ENCODE measurements at places on chromosomes 13 and 19.

DNA sequence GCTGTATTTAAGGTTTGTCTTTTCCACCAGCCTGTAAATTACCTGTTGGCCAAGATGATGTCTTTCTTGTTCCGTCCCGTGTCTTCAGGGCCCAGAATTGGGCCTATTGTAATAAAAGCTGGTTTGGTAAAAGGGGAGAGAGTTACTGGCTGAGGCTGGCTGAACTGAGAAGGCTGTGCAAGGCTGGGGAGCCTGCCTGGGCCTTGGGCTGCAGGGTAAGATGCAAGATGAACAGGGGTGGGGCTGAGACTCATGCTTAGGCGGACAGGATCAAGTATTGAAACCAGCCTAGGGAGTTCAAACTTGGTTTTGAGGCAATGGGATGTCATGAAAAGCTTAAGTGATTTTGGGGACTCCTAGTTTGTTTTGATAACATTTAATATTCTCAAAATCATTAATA is 142.3 kb downstream of the PCCA start:
- no peak for DNase-seq

- no peak for DNase-seq
Observed at GRCh38 chr19:34539396-34539795, 57.8 kb downstream of the WTIP start.

- peak; percentile 78 for DNase-seq
Observed at GRCh38 chr19:14786421-14786851, 8.1 kb upstream of the ADGRE2 start.

GRCh38 chr13:99172951-99173350 is 27.7 kb upstream of the UBAC2 start:
- DNase-seq: no peak

- peak; percentile 13 for DNase-seq
Observed at GRCh38 chr13:40922437-40923040, 96.6 kb downstream of the ELF1 start.

DNA sequence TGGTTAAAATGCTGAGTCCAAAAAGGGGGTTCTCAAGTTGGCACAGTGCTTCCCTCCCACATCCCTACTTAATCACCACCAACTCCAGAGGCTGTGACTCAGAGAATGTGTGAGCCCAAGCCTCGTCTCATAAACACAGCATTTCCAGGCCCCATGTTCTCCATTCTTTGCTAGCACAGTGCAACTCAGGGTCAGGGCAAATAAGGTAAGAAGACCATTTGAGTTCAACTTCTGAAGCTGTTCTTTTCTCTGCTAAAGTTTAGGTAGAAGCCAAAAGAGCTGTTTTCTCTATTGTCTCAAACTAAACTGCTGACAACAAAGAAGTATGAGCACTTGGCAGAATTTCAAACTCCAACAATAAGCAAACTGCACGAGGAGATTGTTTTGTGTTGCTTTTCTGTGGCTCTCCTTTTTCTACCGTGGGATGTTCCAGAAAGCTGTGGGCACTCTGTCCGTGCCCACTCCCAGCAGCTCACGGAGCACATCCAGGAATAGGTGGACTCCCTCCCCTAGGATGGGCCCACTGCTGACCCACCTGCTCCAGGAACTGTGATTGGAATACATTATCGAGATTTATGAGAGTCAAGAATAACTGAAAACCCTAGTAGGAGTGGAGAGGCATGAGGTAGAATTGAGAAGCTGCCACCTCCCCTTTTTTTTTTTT is 494.3 kb downstream of the COG6 start:
- DNase-seq: no peak

- no peak for DNase-seq
Observed at GRCh38 chr13:30900952-30901749, 4.9 kb upstream of the MEDAG start.

DNA sequence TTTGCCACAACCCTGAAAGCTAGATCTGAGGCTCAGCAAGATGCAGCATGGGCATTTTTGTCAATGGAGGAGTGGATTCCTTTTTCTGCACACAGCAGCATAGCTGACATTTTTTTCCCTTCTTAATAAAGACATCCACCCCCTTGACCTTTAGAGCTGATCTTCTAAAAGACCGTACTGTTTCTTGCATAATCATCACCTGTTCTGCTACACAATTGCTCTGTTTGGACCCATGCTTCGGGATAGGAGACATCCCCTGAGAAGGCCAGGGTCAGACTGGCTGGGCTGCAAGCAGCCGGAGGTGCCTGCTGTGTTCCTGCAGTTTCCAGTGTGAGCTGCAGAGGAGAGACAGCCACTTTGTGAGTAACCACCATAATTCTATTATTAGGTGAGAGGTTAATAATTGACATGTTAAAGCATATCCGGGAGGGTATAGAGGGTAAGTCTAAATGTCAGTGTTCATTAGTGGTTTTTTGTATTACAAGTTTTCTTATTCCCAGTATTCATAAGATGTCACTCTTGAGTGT is 108.5 kb upstream of the C1QTNF9B start:
- no peak for DNase-seq

DNA sequence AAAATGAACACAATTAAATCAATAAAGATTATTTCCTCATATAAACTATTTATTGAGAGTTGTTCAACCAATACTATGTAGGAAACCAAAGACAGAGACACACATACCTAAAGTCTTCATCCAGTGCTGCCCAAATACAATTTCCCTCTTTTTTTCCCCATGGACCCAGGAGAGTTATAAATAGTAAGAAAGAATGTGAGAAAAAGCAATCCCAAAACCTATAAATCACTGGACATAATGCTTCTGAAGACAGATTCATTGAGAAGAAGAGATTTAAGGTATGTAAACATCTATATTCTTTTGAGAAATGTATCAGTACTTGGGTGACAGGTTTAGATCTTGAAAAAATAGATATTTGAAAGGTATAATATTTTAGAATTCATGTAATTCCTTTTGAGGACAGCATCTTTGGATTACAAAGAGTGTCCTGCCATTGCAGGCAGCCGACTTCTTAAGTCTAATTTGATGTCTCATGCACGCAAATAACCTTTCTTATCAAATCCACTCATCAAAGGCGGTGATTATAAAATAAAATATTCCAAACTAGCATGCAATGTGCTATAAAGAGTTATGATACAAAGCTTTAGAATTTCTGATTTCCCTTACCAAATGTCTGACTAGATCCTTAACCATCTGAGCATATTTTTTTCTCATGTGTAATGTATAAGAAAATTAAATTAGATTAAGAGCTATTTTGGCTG is 739.4 kb downstream of the LIG4 start:
- no peak for DNase-seq

DNA sequence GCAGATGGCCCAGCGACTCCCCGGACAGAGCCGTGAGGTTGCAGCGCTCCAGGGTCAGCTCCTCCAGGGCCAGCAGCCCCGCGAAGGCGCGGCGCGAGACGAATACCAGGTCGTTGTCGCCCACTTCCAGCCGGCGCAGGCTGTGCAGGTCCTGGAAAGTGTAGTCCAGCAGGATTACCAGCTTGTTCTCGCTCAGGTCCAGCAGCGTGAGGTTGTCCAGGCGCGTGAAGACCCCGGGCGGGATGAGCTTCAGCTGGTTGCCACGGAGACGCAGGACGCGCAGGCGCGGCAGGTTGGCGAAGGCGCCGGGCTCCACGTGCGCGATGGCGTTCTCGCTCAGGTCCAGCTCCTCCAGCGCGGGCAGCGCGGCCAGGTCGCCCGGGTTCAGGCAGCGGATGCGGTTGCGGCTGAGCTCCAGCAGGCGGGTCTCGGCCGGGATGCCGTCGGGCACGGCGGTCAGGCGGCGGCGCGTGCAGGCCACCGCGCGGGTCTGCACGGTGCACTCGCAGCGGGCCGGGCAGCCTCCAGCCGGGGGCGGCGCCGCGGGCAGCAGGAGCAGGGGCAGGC is 9.3 kb upstream of the PEAK3 start:
- peak; percentile 77 for DNase-seq

DNA sequence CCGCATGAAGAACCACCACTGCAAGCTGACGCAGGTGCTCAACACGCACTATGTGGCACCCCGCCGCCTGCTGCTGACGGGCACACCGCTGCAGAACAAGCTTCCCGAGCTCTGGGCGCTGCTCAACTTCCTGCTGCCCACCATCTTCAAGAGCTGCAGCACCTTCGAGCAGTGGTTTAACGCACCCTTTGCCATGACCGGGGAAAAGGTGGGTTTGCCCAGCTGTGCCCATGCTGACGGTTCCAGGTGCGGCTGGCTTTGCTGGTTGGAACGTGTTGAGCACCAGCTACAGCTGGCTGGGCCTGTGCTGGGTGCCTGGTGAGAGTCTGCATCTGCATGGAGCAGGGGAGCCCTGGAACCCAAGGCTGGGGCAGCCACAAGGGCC is 60.9 kb downstream of the SMARCA4 start:
- DNase-seq: no peak

GRCh38 chr13:97723655-97724054 is 229.8 kb upstream of the IPO5 start:
- no peak for DNase-seq

DNA sequence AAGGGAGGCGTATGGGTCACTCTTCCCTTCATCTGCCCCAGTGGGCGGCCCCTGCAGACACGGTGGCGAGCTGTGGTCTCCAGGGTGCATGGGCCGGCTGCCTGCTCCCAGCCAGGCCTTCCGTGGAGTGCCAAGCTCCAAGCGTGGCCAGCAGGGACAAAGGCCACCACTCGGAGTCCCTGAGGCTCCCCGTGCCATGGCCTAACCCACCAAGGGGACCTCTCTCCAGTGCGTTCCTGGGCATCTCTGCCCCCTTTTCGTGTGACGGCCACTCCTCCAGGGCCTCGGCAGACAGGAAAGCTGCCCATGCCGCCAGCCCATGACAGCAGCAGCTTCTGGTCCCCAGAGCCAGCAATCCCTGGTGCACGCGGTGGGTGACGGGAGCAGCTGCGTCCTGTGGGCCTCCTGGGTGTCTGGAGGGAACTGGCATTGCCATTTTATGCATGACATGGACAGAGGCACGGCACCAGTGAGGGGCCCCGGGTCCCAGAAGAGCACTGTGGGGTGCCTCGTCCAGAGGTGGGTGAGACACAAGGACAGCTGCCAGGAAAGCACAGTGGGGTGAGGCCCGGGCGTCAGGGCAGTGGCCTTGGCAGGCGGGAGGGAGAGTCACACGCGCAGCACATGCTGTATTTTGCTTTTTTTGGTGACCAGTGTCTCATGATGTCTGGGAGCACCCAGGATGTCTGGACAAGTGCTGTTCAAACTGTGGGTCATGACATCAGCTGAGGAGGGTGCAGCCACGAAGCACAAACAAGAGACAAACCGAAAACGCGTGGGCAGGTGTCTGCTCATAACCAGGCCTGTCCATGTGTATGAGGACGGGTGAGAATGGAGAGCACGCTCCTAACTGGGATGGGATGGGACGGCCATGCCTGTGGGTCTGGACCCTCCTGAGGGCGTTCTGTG is 32.3 kb downstream of the CEBPG start:
- no peak for DNase-seq

GRCh38 chr13:45748941-45749759 is 47.0 kb downstream of the CBY2 start:
- DNase-seq: no peak

DNA sequence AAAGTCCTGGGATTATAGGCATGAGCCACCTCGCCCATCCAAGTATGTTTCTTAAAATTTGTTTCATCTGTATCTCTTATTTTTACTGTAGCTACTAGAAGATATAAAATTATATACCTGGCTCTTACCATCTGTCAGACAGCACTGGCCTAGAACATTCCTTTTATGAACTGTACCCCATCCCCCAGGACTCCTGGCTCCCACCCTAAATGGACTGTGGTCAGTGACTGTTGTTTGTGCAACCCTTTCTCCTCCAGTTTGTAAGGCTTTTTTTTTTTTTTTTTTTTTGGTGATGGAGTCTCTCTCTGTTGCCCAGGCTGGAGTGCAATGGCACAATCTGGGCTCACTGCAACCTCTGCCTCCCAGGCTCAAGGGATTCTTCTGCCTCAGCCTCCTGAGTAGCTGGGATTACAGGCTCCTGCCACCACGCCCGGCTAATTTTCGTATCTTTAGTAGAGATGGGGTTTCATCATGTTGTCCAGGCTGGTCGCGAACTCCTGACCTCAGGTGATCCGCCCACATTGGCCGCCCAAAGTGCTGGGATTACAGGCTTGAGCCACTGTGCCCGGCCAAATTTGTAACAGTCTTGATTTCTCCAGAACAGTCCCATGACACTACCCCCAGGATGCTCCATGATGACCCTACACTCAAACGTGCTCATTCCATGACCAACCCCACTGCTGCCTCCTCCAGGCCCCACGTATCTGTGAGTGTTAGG is 2.5 kb downstream of the NDUFA3 start:
- DNase-seq: no peak

DNA sequence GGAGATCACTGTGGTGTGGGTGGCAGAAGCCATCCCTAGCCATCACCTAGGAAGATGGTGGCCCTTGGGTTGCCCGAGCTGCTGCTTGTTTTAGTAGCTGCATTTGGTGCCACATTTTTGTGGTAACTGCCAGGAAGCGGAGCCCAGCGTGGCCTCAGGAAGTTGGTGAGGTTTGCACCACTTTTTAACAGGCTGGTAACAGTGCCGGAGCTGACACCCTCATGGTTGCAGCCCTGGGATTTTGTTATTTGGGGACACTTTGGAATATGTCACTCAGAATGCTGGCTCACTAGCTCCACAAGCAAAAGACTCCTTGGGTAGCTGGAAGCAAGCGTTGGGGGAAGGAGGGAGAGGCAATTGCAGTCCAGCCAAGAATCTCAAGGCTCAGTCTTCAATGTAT is 22.1 kb downstream of the ACTN4 start:
- no peak for DNase-seq

DNA sequence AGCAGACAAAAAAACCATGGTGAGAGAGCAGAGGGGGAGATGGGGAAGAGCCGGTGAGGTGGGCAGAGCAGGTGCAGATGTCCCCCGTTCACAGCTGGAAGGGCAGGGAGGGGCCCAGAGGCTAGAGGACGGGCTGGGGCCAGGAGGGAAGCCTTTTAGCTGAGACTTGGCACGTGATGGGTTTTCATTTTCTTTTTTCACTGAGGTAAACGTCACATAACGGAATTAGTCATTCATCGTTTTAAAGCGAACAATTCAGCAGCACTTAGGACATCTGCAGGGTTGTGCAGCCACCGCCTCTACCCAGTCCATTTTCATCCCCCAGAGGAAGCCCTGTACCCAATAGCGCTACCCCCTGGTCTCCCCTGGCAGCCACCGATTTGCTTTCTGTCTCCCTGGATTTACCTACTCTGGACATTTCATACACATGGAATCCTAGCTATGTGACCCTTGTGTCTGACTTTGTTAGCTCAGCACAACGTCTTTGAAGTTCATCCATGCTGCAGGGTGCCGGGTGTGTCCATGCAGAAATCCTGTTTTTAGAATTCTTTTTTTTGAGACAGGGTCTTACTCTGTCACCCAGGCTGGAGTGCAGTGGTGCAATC is 16.0 kb upstream of the EMC10 start:
- DNase-seq: no peak

GRCh38 chr19:4266253-4267000 is 12.6 kb upstream of the SHD start:
- DNase-seq: no peak

DNA sequence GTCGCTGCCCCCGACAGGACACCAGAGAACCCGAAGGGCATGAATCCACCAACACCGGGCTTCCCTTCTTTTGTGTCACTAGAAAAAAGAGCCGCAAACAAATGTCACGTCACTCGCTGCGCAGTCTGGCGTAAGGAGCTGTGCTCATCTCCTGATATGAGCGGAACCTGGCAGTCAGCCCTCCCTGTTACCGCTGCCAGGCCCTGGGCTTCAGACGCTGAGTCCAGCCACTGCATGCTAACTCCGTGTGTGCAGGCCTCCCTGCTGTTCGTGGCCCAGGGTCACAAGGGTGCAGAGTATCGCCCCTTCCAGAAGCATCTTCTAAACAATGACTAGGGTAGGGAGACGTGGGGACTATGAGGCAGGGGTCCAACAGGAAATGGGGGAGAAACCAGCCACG is 71.3 kb downstream of the SLC7A1 start:
- DNase-seq: no peak

GRCh38 chr19:560121-560520 is 12.3 kb upstream of the BSG start:
- DNase-seq: no peak
